Left renal pelvis (tissue), 4 donors: ENCODE measurements at places on chromosomes 7 and 10.

- no peak for DNase-seq
These were observed 9.6 kb upstream of the AGR3 start for GRCh38 chr7:16891338-16891737.

- DNase-seq = no peak
These were observed 49.9 kb upstream of the NKX6-2 start for GRCh38 chr10:132835848-132836233.

- no peak for DNase-seq
These were observed 434.3 kb upstream of the SEMA3D start for GRCh38 chr7:85620936-85621685.

GRCh38 chr10:111082102-111082975 lies 5.5 kb downstream of the ADRA2A start:
- no peak for DNase-seq

- DNase-seq = no peak
These were observed 11.7 kb upstream of the TMEM243 start for GRCh38 chr7:87231258-87231657.

DNA sequence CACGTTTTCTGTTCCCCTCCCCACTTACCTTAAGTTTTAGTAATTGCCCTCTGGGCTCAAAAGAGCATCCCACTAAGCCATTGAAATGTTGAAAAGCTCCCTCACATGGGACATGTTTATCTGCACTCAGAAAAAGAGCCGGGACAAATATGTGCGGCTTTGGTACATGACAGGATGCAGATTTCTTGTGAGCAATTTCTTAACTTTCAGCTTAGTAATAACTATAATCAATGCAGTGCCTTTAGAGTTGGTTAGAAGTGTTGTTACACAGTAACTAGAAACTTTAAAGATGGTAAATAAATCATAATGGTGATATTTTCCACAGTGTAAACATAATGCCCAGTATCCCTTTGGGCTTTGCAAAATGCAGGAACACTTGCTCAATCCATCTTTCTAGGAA lies 89.2 kb downstream of the ZNF365 start:
- no peak for DNase-seq

DNA sequence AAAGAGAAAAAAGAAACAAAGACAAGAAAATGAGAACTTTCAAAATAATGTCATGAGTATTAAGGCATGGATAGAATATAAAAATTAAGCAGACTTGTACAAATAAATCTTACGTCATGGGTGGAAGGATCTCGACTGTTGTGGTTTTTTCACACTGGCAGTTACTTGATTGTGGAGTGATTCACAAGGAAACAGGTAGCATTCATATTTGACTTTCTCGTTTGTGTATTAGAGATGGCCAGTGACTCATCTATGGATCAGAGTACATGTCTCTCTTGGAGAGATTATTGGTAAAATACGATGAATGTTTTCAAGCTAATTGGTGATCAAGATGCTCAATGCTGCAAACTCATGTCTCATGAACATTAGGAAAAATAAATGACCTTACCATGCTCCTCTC lies 564.3 kb downstream of the GATA3 start:
- no peak for DNase-seq

- DNase-seq = no peak
These were observed 28.2 kb downstream of the PHYH start for GRCh38 chr10:13271552-13272163.

DNA sequence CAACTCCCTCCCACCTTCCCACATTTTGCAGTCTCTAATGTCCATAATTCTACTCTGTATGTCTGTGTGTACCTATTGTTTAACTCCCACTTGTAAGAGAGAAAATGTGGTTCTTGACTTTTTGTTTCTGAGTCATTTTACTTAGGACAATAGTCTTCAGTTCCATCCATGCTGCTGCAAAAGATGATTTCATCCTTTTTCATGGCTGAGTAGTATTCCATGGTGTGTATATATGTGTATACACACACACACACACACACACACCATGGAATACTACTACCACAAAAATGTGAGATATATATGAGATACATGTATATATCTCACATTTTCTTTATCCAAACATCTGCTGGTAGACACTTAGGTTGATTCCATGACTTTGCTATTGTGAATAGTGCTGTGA lies 182.1 kb upstream of the GALNT17 start:
- DNase-seq = no peak

- DNase-seq = no peak
These were observed 10.3 kb upstream of the LRRN3 start for GRCh38 chr7:111080495-111081105.
